Activated CD8-positive, alpha-beta T cell treated with anti-CD3 and anti-CD28 coated beads, Interleukin-2, amount 10 ng/mL, durations not matched to agents 7 days and 5 days (primary cell): ENCODE measurements at places on chromosomes 6 and 20.

GRCh38 chr20:60862601-60863000 is 389.5 kb upstream of the CDH4 start:
- no peak for DNase-seq

- DNase-seq, result no peak
These were observed 253.0 kb downstream of the ARID1B start for GRCh38 chr6:157029980-157030690.

DNA sequence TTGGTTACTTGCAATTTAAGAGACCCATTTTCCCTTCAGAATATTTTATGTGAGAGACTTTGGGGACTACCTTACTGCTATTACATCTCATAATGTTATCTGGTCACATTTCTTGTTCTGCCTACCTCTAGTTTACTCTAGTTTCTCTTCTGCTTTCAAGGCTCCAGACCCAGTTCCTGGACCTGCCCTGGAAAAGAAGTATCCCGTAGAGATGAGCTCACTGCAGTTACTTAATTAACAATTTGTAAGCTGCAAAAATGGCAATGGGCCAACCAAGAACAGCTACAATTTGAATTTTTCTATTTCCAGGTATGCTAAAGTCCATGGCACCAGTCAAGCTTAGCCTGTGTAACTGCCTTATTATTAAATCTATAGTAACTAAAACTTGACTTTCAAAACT is 25.0 kb downstream of the TAB2 start:
- DNase-seq, result no peak

DNA sequence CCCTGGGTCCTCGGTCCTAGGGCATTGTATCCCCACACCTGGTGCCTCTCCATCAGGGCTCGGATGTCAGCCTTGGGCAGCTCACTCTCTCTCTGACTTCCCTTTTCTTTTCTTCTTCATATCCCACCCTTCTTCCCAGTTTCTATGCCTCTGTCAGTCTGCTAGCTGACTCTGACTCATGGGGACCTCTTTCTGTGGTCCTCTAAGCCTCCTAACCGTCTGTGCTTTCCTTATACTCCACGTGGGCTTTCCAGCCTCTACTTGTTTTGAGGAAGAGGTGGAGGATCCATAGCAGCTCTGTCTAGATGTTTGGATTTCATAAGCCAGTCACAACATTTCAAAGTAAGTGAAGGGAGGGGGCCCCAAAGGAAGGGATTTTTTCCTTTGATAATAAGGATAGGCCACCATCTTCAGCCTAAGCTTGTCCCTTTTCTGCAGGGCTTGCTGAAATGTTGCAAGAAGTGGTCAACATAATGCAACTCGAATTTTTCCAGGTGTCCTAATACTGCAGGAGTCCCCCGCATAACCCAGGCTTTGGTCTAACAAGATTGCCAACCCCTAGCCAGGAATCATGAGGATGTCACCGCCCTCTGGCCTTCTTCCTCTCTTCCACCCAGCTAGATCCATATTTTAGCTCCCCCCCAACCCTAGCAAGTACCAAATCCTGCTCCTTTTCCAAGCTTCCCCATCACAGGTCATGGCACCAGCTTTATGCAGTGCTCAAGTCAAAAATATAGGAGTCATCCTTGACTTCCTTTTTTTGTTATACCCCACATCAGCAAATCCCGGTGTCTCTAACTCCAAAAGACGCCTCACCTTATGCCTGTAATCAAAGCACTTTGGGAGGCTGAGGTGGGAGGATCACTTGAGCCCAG is 8.7 kb upstream of the PLTP start:
- no peak for DNase-seq

GRCh38 chr20:15411781-15412180 is 1074.4 kb upstream of the FLRT3 start:
- DNase-seq, result no peak

GRCh38 chr6:81938991-81939732 is 186.7 kb upstream of the TENT5A start:
- DNase-seq, result no peak

DNA sequence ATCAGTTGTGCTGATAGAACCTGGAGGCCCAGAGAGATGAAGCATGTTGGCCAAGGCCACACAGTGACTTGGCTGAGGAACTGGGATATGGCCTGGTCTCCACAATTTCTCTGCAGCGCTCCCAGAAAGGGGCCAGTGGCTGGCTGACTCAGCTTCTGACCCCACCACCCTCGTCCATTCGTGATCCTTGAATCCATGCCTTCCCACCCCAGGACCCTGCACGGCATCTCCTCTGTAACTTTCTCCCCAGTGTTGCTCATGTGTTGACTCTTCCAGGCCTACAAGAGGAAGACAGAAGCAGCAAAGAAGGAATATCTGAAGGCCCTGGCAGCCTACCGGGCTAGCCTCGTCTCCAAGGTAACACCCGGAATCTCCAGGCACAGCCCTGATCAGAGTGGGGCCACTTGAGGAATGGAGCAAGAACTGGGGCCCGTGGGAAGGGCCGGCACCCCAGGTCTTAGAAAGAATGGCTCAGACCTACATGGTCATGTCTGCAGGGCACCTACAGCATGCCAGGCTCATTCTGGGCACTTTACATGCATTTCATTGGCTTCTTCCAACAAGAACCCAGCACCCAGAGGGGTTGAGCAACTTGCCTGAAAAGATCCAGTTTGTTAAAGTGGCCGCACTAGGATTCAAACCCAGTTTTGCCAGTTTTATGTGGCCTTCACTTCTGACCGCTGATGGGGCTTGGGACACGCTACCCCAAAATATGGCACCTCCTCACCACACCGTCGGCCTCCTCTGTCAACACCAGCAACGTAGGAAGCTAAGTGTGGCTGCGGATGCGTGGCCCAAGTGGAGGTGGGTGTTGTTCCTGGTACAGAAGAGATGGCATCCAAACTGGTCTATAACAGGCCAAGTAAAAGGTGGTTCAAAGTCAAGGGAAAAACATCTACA is 122.2 kb downstream of the JPH2 start:
- no peak for DNase-seq

GRCh38 chr20:389220-389619 is 8.7 kb downstream of the TRIB3 start:
- DNase-seq, result no peak

DNA sequence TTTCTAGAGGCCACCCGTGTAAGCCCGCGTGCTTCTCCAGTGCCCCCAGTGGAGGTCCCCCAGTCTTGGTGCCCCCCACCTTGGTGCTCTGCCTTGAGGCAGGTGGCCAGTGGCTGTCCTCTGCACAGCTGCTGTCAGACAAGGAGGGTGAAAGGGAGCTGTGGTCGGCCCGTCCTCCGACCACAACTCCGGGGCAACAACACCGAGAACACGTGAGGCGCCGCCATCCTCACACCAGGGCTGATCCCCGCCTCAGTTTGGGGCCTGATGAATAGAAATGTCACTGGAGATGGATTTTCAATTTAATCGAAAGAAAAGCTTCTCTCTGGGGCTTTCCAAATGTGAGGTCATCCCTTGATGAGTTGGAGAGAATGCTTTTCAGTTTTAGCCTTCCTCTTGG is 304.6 kb downstream of the CDH4 start:
- DNase-seq, result no peak

DNA sequence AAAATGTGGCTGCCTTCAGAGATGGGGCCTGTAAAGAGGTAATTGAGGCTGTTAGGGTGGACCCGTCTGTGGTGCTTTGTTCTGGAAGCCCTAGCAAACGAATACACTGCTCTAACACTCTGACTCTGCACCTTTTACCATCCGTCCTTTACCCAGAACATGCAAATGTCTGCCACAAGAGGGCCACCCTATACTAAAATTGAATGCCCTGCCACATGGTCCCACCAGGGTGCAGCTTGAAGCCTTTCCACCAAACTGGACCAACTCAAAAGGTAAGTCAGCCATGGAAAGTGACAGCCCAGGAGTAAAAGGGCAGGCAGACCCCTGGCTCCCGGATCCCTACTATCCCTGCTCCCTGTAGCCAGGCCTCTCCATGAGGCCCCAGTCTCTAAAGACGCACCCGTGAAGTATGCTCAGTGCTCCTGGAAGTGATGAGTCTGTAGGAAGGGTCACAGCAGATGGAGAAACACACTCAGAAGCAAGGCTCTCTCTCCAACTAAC is 5.8 kb upstream of the BFSP1 start:
- DNase-seq, result peak; percentile 80

GRCh38 chr6:143205131-143205535 is 144.4 kb downstream of the AIG1 start:
- DNase-seq, result no peak

DNA sequence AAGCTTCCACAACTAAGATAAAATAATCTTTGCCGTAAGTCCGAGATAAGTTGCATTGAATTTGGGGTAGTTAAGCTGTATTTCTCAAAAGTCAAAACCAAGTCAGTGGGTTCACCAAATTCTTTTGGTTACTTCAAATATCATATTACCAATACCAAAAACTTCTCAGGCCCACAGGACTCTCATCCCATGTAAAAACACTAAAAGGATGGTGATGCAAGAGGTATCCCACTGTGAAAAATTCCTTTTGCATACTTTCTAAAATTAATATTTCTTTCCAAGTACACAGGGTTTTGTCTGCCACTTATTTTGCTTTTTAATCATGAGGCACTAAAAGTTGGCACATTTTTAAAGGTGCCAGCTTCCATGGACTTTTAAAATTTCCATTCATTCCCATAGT is 151.3 kb downstream of the GJA10 start:
- DNase-seq, result no peak

DNA sequence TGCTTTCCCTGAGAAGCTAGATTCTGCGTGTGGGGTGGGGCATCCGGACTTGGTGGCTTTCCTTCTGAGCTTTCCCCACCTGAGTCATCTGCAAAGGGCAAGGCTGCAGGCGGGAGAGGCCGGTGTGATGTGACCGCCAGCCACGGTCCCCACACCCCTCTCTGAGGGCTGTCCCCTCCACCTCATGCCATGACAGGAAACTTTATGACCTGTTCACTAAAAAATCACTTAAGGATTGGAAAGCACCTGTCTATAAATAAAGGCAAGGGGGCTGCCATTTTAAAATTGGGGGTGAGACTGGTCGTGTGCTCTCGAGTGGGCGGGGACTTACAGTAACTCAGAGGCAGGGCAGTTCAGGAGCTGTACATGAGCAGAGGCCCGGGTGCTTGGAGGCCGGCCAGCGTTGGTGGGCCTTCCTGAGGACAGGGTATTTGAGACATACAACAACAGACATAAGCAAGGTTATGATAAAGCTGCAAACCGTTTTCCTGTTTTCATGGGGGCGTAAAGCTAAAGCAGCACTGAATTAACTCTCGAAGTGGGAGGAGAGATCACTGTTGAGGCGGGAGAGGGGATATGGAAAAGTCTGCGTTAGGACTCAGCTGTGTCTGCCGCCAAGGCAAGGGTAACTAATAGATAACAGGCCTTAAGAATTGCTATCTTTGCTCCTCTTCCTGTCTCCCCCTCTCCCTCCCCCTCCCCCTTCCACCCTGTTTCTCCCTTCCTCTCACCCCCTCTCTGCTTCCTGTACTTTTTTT is 16.1 kb upstream of the SERPINB1 start:
- DNase-seq, result peak; percentile 82

DNA sequence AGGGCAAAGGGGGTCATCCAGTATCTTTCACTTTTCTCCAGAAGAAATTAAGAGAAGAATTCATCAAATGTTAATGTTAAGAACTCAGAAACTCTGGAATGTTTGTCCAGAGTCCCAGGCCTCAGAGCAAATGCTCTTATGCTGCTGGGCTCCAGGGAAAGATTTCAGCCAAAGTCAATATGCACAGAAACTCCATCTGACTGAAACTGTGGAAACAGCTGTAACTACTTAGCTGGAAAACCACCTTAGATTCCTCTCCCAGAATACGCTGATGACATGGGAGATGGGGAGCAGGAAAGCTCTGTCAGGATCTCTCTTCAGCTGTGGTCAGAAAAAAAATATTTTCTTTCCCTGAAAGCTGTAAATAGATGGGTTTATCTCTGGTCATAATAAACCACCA is 559.6 kb downstream of the RFPL4B start:
- no peak for DNase-seq

GRCh38 chr20:63149531-63150192 is 66.3 kb downstream of the YTHDF1 start:
- no peak for DNase-seq

DNA sequence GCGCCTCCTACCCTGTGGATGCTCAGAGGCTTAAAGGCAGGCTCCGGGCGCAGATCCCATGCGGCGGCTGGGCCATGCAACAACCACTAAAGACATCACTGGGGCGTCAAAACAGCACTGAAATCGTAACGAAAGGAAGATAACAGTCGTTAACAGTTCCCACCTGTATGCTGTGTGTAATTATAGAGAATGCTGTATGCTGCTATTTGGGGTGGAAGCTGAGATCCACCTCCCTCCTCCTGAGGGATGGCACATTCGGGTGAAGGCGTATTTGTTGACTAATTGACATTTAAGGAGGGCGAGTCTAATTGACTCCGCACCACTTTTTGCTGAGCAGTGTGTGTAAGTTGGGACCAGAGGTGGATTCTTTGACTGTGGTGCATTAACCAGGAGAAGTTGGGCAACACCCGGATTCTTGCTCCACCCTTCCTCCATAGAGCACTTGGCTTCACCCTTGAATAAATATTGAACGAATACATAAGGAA is 687 bp downstream of the SLC35A1 start:
- peak; percentile 69 for DNase-seq

DNA sequence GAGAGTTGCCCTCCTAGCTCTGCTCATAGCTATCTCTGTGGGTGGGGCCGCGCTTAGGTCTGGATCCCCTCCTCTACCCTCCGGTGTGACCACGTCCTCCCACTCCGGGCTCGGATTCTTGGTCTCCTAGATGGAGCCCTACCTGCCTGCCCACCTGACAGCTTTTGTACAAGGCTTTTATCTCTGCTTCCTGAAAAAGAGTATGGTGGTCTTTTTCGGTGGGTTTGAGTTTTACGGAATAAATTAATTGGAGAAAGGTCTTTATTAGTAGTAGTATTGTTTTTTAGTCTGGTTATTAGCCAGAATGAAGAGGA is 773 bp downstream of the SMAP1 start:
- DNase-seq, result no peak

DNA sequence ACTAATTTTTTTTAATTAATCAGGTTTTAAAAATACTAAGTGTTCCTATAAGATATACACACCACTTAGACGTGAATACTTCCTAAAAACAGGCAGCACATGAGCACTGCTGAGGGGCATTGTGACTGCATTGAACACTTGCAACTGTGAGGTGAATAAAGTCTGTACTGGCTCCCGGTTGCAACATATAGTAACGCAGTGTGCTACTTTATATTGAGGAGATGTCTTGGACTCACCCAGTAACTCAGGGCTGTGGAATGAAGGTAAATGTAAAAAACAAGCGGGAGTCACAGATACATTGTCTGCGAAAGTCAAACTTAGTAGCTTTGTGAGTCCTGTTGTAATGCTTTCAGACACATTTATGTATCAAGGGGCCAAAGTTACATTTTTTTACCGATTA is 17.0 kb upstream of the HLA-A start:
- DNase-seq, result peak; percentile 19

GRCh38 chr6:97052896-97053295 is 128.4 kb downstream of the KLHL32 start:
- DNase-seq, result no peak

DNA sequence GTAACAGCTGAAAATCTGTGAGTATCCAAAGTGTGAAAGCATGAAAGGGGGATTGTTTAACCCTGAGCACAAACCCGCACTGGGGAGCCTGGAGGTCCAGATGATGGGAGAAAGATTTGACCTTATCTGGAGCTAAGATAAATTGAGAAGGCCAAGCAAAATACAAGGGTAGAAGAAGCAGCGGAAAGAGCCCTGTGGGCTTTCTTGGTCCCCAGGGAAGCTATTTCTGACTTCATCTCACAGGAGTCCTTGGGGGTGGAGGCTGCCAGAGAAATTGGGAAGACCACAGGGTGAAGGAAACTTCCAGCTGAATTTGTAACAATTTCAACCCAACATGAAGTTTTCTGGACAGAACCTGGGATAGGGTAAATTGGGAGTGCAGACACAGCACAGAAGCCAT is 476.9 kb downstream of the MMUT start:
- no peak for DNase-seq
